ENCODE measurements at places on chromosomes 12 and 14.

- DNase-seq, result no peak
These were observed 26.3 kb downstream of the FLRT2 start for GRCh38 chr14:85556267-85556666.

DNA sequence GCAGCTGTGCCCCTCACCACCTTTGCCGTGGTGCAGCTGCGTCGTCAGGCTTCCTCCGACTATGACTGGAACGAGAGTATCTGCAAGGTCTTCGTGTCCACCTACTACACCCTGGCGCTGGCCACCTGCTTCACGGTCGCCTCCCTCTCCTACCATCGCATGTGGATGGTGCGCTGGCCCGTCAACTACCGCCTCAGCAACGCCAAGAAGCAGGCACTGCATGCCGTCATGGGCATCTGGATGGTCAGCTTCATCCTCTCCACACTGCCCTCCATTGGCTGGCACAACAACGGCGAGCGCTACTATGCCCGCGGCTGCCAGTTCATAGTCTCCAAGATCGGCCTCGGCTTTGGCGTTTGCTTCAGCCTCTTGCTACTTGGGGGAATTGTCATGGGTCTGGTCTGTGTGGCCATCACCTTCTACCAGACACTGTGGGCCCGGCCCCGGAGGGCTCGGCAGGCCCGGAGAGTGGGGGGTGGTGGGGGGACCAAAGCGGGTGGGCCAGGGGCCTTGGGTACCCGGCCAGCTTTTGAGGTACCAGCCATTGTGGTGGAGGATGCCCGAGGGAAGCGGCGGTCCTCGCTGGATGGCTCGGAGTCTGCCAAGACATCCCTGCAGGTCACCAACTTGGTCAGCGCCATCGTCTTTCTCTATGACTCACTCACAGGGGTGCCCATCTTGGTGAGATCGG is 2.6 kb downstream of the GPR162 start:
- DNase-seq, result peak; percentile 47

- DNase-seq, result no peak
These were observed 1178.0 kb downstream of the VRK1 start for GRCh38 chr14:97975216-97975615.

GRCh38 chr12:45557016-45557415 is 172.5 kb upstream of the ARID2 start:
- DNase-seq, result no peak

DNA sequence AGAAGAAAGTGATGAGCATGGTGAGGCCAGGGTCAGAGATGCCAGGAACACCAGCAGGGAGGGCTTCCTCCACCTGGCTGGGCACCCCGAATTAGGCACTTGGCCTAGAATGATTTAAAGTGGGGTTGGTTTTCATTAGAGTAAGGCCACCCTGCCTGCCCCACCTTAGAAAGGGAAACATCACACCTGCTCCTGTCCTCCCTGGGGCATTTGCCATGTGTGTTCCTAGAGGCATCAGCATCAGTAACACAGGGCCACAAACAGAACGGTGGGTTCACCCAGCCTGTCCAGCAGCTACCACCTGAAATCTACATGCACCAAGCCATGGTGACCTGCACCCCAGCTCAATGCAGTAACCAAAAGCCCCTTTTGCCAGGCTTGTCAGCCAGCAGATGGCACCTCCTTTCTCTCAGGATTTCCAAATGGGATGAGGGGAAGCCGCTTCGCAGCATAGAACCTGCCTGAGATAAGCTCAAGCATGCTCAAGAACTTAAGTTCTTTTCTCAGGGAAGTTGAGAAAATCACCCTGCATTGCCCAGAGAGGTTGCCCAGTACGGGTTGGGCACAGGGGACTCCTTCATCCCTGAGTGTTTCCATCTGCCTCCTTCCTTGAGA is 338.8 kb downstream of the DPF3 start:
- DNase-seq, result no peak

DNA sequence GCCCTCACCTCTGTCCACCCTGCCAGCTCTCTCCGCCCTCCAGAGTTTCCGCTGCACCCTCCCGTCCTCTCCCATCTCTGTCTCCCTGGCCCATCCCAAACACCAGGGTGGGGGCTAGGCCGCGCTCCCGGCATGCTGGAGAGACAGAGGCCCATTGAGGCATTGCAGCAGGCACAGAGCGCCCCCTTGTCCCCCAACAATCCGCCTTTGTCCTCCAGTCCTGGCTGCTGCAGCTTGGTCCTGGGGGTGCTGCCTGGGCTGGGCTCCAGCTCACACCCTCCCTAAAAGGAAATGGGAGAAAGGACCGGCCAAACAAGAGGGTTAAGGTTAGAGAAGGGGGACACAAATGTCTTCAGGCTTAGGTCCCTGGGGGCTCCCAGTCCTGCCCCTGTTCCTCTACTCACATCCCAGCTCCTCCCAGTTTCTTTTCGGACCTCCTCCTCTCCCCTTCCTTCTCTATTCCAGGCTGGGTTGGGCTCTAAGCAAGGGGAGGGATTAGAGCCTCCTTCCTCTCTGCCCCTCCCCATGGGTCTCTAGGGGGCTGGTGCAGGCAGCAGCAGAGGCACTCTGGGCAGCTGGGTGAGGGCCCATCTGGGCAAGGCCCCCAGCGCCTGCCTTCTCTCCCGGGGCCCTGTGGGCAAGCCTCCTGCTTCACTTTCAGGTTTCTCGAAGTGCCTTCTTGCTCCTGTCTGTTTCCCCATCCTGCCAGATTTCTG is at the start of gene CMTM5:
TSS of gene CMTM5 (plus strand) at position 565 of the 716 bp plus-strand sequence. CDS start 206 bp downstream, outside the sequence.
- DNase-seq, result peak; percentile 70

DNA sequence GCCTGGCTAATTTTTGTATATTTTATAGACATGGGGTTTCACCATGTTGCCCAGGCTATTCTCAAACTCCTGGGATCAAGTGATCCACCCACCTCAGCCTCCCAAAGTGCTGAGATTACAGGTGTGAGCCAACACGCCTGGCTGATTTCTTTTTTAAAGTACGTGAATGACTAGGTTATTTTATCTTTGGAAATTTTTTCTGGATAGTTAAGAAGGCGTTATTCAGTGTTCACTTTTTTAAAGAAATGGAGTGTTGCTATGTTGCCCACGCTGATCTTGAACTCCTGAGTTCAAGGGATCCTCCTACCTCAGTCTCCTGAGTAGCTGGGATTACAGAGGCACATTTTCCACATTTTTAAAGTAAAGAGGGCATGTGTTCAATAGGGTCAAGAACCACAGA is 58.6 kb downstream of the SVOP start:
- no peak for DNase-seq

- no peak for DNase-seq
These were observed 507 bp downstream of the BAZ2A start for GRCh38 chr12:56629459-56630179.

DNA sequence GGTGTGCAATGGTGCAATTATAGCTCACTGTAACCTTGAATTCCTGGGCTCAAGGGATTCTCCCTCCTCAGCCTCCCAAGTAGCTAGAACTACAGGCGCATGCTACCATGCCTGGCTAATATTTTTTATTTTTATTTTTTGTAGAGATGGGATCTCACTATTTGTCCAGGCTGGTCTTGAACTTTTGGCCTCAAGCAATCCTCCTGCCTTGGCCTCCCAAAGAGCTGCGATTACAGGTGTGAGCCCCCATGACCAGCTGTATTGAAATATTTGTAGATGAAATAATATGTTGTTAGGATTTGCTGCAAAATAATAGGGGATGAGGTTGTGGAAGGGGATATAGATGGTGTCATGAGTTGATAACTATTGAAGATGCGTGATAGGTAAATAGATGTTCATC is 4.9 kb downstream of the KLHL28 start:
- DNase-seq, result no peak

- DNase-seq, result no peak
These were observed 22.3 kb upstream of the PLEKHH1 start for GRCh38 chr14:67510836-67511235.

DNA sequence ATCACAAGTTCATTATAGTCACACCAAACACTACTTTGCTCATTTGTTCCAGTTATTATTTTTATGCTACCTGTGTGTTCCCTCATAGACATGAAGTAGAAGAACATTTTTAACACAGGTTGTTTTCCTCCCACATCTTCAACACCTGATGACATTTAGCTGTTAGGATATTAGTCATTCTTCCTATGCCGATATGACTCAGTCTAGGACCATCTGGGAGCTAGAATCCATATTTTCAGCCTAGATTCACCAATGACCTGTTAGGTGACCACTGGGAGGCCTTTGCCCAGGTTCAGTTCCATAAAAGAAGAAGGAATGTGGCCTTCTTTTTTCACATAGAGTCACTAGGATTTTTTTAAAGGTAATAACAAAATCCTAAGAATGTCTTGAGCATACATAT is 222.8 kb downstream of the C12orf42 start:
- no peak for DNase-seq

GRCh38 chr12:124440841-124441381 is 126.5 kb downstream of the NCOR2 start:
- no peak for DNase-seq

- DNase-seq, result no peak
These were observed 42.4 kb upstream of the CCDC175 start for GRCh38 chr14:59619061-59619460.

- peak; percentile 74 for DNase-seq
These were observed 54.5 kb upstream of the FRS2 start for GRCh38 chr12:69415471-69416275.

GRCh38 chr14:90883782-90884181 is 67.6 kb upstream of the TTC7B start:
- DNase-seq, result no peak

DNA sequence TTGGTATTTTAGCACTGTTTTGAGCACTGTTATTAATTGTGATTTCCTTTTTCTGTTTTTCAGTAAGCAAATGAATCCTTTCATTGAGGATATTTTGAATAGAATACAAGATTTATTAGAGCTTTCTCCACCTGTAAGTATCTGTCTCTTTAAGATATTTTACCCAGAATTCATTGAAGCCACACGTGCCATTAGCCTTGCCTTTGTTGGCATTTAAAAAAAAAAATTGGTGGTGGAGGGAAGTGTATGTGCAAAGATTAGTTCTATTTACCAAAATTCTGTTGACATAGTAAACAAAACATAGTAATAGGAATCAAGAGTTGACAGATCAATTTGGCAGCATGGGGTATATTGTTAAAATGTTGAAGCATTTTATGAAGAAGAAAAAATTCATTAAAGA is 23.8 kb downstream of the XPOT start:
- DNase-seq, result no peak

DNA sequence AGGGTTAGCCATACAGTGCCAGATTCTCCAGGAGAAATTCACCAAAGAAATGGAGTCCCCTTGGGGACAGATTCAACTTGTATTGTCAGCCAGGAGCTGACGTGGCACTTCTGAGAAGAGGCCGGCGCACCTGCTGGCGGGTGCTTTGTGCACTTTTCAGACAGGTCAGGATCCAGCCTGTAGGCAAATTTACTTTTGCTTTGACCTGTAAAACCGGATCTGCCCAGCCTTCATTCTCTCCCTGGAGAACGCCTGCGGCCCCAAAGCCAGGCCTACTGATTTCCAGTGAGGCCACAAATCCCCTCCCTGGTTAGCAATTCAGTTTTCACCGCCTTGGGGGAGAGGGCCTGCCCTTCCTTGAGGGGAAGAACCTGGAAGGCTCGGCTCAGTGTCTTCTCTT is 17.4 kb downstream of the P2RX4 start:
- DNase-seq, result no peak

DNA sequence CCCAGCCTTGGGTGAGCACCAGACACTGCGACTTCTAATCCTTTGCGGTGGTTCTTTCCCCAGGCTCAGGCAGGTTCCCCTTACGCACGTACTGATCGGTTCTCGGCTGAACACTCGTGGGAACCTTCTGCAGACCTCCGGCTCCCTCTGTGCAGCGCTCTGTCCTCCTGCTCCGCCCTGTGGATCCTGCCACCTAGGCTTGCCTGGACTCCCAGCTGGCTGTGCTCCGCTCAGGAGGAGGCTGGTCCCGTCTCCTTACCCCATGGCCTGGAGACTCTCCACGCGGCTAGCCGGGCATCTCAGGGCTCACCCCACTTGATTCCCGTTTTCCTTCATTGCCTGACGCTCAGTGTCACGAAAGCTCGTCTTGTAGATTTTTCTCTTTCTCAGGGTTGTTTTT is 34.7 kb downstream of the TNFAIP2 start:
- no peak for DNase-seq

DNA sequence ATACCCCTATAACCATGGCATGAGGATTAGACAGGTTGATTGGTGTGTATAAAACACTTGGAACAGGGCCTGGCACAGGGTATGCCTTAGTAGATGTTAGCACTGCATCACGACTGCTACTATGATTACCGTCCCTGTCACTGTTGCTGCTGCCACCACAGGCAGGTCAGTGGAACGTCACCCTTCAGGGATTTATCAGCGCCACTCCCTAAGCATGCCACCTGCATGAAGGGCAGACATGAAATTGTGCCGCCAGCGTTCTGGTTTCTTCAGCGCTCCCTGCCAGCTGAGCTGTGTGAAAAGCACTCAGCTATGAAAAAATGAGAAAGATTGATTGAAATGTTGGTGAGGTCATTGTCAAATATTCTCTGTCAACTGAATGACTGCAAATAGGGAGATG is 477.0 kb downstream of the DPF3 start:
- peak; percentile 21 for DNase-seq

DNA sequence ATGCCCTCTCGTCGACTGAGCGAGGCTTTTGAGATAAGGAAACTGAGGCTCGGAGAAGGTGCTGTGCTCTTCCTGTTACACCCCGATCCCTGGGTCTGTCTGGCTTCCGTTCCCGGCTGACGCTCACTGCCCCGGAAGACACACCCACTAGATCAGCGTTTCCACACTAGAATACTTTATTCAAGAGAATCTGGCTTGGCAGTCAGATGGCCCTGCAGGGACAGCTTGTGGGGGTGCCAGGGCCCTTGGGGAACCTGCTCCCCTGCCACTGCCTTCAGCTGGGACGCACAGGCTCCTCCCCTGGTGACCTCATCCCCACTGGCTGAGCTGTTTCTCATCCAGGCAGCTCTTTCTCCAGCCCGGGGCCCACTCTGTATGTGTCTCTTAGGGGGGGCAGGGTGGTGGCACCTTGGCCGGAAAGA is 13.7 kb downstream of the PGF start:
- DNase-seq, result no peak

GRCh38 chr12:31751085-31751484 is 22.3 kb upstream of the AMN1 start:
- no peak for DNase-seq

DNA sequence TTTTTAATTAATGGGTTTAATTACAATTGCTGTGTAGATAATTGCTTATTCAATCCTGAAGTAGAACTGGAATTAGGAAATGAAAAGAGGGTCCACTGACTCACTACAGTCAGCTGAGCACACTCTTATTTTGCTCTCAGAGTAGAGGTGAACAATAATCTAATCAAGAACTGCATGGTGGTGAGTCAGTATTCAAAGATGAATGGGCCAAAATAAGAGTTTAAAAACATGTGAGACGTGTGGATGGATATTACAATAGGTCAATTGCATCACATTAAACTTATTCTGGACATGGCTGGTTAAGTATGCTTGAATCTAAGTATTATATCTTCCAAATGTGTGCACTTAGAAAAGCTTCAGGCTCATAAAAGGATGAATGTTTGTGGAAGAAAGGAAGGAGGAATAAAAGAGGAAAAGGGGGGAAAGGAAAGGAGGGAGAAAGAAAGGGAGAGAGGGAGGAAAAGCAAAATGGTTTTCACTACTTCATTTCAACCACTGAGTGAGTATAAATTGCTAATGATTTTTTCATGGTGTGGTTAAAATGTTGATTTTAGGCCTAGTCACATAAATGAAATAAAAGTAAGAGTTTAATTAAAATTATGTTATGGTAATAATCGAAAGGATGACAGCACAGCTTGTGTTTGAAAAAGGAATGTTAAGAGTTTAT is 27.0 kb upstream of the EEA1 start:
- DNase-seq, result no peak

Data from ecto neural progenitor cell (in vitro differentiated cells).